ENCODE measurements at places on chromosomes 4 and X.

GRCh38 chr4:109671350-109671749, 31.9 kb downstream of the CASP6 start:
- DNase-seq: no peak

DNA sequence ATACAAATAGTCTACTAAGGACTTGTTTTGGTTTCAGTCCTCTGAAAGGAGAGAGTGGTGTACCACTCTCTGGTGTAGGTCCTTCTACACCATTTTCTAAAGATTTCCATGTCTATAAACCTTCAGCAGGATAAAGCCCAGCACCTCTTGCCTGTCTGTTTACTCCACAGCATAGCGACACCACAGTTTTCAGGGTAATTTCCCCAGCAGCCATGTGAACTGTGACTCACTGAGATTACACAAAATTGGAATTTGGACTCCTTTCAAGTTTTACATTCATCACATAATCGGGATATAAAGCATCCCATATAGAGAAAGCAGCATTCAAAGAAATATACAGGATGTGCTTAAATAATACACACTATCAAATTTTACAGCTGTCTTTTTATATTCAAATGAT, 229.6 kb downstream of the PRDM5 start:
- DNase-seq: no peak

DNA sequence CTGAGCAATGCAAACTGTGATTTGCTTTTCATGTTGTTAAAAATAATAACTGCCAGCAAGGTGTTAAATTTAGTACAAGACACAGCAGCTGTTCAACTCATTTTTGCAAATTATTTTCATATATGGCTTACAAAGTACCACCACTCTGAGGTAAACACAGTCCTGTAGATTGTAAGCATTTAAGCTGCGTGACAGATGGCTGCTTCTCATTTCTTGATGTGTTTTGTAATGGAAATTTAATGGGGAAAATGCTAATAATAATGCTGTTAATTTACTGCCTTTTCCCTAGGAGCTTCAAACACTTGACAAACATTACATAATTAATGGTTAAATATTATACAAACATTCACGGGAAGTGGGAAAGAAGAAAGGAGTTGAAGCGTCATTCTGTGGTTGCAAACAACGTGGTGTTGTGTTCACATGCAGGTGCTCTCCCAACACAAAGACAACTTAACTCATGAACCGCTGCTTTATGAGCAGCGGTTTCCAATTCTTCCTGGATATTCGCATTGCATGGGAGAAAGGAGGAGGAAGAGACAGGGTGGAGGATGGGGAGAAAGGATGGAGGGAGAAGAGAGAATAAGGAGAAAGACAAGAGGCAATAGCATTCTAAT, 236.8 kb upstream of the VCX start:
- DNase-seq: no peak

DNA sequence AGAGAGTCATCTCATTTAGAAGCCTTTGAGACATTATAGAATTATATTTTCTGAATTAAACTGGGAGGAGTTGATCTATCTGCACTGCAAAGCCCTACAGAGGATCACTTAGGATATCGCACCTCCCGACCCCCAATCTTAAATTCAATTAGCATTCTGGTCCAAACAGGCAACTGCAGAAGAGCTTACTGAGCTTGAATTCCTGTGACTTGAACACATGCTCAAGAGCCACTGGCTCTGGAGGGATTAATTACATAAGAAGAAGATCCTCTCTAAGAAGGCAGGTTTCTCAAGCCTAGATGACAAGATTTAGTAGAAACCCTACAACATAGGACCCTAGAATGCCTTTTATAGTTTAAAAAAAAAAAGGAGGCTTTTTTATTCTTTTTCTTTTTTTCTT, 548.9 kb downstream of the ARAP2 start:
- DNase-seq: no peak

DNA sequence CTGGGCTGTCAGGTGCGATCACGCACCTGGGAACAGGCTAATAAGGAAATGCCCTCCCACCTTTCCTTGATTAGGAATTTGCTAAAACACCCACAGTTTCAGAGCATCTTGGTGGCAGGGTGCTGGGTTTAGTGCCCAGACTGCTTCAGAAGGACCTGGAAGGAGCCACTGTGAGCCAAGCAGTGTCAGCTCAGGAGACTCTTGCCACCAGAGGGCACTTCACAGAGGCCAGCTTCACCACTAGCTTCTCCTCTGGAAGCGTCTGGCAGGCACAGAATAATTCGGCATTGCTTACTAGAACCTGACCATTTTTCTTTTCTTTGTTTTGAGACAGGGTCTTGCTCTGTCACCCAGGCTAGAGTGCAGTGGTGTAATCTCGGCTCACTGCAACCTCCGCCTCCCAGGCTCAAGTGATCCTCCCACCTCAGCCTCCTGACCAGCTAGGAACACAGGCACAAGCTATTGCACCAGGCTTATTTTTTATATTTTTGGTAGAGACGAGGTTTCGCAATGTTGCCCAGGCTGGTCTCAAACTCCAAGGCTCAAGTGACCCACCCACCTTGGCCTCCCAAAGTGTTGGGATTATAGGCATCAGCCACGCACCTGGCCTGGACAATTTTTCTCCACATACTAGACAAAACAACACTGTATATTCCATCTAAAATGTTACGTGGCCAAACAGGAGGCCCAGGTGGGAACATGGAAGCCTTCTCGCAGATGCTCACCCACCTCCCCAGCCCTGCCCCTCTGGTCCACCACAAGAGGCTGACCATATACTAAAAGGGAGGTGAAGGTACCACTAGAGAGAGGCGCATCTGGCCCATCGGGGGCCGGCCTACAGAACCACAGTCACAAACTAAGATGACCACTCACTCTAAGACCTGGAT, 14.1 kb downstream of the NOP14 start:
- DNase-seq: no peak

GRCh38 chrX:10168226-10168625, 11.5 kb downstream of the CLCN4 start:
- no peak for DNase-seq

- DNase-seq: no peak
These were observed 48.5 kb upstream of the PRSS48 start for GRCh38 chr4:151228189-151229119.

DNA sequence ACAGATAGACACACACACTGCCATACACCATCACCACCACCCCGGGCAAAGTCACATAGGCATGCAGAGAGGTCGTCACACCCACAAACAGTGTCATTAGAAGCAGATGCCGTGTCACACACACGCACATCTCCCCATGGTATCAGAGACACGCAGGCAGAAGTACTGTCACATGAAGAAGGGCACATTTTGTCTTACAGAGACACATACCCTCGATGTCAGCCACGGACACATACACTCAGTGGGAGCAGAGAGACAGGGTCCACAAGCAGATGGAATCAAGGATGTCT, 3.3 kb downstream of the NALF2 start:
- no peak for DNase-seq

DNA sequence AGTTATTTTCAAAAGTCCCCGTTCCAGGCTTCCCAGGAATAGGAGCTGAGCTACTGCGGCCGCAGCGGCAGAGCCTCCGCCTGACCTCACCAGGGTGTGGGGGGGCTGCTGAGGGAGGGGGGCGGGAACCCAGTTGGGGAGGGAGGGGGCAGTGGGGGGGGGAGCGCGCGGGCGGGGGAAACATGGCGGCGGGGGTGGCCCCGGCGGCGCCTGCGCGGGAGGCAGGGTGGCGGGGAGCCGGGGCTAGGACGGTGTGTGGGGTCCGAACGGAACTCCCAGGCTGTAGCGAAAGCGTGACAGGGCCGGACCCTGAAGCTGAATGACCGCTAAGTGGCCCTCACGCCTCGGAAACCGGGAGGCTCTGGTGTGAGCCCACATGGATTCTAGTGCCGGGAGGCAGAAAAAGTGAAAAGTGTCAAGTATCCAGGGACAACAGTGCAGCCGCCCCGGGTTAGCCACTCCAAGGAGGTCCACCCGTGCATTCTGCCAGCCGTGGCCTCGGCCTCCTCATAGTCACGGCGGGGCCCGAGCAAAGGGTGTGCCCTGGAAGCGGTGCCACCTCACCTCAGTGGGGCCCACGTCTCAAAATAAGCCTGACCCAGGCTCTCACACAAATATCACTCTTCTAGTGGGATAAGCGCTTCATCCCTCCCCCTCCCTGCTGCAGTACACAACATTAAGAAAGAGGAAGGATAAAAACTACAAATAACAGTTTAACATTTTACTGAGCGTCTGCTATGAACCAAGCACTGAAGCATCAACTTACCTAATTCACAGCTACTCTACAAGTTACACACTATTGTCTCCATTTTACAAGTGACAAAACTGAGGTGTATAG, at the start of gene KLHL13:
KLHL13 (minus strand) TSS at position 98 of the 838 bp plus-strand sequence. CDS start 88,337 bp downstream, outside the sequence.
- DNase-seq: no peak

DNA sequence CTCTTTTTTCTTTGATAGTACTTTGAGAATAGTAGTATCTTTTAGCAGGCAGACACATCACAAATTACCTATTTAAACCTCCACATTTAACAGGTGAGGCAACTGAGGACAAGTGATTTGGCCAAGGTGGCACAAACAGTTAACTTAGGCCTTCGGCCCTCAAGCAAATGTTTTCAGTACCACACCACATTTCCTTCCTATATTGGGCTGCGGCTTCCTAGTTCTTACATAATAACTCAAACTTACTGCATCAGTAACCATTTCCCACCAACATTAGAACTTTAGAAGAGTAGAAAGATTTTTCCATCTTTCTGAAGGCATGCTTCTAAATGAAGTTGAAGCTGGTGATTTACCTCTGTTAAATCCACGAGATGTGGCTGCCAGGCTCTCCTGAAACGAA, 63.2 kb upstream of the SLC4A4 start:
- no peak for DNase-seq

- DNase-seq: no peak
These were observed 542 bp downstream of the RNF150 start for GRCh38 chr4:141132709-141133145.

DNA sequence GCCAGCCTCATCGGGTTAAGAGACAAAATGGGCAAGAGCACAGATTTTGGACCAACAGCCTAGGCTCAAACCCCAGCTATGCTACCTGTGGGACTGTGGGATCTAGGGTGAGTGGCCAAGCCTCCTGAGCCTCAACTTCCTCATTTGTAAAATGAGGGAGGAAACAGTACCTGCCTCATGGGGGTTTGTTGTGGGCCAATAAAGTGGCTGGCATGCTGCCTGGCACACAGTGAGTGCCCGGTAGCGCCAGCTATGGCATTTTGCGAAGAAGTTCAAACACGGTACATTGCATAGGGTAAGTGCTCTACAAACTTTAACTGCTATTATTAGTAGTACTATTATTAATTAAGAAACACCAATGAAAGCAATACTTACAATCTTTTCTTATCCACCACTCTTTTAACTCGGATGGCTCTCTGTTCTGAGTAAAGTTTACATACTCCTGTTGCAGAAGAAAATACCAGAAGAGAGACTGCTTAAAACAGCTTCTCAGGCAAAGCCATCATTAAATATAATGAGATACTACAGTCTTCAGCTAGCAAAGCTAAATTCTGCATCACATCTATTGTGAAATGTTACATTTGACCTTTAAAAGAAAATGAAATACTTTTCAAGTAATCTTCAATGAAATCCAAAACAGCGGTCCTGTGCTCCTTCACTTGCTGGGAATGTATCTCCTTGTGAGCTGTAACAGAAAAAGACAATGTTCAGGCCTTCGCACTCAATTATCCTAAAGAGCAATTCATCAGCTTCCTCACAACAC, 70.1 kb downstream of the NSG1 start:
- DNase-seq: no peak

- DNase-seq: no peak
These were observed 30.6 kb upstream of the IL9R start for GRCh38 chrX:155966876-155967275.

- DNase-seq: no peak
These were observed 6.4 kb downstream of the AMOT start for GRCh38 chrX:112834031-112834845.

GRCh38 chrX:13339607-13340006, 19.8 kb upstream of the ATXN3L start:
- DNase-seq: no peak

- no peak for DNase-seq
These were observed 769 bp downstream of the TCEAL1 start for GRCh38 chrX:103629318-103630170.

DNA sequence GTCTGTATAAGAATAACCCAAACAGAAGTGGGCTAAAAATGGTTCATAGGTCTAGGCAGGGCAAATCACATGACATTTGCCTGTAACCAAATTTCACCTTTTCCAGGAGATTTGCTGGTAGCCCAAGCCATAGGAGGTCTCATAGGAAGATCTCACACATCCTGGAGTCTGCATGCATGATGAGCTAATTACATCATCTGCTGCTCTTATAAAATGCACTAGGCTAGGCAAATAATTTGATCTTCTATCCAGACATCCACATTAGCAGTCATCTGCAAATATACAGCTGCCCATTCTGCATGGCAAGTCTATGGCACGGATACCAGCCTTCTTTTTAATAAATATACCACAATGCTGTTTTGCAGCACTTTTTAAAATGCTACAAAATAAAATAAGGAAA, 87.2 kb downstream of the MAPK10 start:
- no peak for DNase-seq

- no peak for DNase-seq
These were observed 14.1 kb upstream of the PAPSS1 start for GRCh38 chr4:107734120-107734519.

DNA sequence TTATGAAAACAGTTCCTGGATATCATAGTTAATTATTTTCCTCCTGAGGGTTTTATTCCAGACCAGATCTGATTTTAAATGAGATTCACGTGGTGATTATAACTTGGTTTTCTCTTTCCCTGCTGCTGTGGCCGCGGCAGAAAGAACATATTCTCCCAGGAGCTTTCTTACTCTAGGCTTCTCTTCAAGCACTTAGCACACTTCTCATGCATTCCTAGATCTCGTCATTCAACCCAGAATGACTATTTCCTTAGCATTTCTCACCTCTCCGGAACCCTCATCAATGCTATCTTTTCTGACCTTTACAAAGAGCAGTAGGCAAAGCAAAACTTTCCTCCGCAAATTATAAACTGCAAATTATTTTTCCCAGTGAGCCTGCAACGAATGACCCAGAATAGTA, 122.9 kb downstream of the GPAT3 start:
- no peak for DNase-seq

DNA sequence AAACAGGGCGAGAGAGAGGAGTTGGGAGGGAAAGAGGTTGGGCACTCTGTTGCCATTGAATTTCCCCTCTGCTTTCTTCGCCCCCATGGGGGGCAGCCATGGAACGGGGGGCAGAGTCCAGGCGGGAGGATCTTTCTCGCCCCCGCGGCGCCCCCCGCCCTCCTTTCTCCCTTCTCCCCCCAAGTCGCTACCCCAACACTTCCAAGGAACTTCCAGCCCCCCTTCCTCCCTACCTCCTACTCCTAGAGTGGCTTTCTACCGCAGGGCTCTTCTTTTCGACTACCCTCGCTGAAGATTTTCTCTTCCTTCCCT, 594 bp upstream of the STAG2 start:
- no peak for DNase-seq
